ENCODE measurements at places on chromosomes 1 and 21.

GRCh38 chr21:35540950-35541638 lies 492.0 kb upstream of the RUNX1 start:
- DNase-seq, result no peak

GRCh38 chr1:91759076-91759475 lies 126.9 kb downstream of the TGFBR3 start:
- DNase-seq, result no peak

DNA sequence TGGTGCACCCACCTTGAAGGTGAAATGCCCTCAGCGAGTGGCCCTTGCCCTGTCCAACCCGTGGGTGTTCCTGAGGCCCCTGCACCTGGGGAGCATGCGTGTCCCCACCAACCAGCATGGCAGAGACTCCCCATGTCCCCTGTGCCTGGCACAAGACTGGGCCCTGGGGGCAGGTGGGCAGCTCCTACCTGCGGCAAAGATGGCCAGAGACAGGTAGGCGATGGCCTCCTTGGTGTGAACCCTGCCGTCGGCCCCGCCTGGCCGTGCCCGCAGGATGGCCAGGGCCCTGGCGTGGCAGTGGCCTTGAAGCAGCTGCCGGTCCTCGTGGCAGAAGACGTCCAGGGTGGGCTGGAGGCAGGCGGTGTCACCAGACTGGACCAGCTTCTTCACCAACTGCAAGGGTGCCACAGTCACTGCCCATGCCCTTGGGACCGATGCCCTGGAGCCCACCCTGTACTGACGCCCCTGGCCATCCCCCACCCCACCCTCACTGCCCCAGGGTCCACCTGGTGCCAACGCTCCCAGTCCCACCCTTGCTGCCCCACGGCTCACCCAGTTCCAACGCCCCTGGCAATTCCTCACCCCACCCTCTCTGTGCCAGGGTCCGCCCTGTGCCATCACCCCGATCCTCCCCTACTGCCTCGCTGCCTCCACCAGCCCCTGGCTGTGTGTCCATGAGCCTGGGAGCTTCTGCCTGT lies 15.7 kb downstream of the TTC34 start:
- DNase-seq, result no peak

GRCh38 chr1:208531003-208531750 lies 287.0 kb upstream of the PLXNA2 start:
- no peak for DNase-seq

DNA sequence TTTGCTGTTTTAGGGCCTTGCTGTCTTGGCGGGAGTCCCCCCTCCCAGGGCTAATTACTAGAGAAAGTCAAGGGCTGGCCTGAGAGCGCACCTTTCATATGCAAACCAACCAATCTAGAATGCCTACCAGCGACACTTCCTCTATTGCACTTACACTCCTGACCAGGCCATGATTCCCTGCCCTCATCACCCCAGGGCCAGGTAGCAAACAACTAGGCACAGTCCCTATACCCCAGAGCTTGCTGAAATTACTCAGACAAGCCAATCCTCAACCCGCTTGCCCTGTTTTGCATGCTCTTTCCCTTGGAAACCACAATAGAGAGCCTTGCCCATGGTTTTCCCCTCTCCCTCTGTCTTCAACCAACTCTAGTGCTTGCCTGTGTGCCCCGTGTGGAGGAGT lies 70.3 kb downstream of the URB2 start:
- no peak for DNase-seq

DNA sequence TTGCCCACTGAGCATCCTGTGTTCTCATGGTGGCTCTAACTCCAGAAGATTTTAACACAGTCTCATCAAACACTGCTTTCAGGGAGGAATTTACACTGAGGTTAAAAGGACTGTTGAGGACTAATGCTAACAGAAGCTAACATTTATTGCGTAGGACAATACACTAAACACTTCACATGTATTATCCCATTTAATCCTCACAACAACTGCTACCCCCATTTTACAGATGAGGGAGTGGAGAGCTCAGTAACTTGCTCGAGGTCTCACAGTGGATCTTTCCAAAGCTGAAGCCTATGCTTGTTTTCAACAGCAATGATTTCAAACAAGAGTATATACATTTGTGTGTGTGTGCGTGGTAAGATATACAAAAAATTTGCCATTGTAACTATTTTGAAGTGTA lies 13.9 kb downstream of the ATF3 start:
- DNase-seq, result no peak

DNA sequence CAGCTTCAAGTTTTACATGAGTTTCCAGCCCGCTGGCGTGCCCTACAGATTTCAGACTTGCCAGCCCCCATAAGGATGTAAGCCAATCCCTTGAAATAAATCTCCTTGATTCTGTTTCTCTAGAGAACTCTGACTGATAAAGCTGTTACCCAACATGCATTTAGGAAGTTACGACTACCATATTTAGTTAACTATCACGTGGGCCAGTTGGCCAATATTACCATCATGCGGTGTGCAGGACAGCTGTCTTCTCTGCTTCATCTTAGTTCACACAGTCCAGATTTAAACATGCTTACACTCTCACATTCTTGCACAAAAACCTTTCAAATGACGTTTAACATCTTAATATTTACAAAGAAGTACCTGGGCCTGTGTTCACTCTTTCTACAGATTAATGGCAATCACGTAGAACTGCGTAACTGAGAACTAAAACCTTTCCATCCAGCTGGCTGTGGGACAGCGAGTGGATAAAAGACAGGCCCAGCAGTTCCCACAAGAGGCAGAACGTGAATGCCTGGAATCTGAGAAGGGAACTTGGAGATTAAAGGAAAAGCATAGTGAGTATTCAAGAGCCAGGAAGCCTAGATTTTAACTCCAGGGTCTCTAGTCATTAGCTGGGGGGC lies 20.8 kb downstream of the FAM177B start:
- no peak for DNase-seq

GRCh38 chr1:201745023-201745422 lies 83.9 kb upstream of the IPO9 start:
- DNase-seq, result no peak

- no peak for DNase-seq
Observed at GRCh38 chr21:42361286-42361685, 5.0 kb downstream of the TFF1 start.

DNA sequence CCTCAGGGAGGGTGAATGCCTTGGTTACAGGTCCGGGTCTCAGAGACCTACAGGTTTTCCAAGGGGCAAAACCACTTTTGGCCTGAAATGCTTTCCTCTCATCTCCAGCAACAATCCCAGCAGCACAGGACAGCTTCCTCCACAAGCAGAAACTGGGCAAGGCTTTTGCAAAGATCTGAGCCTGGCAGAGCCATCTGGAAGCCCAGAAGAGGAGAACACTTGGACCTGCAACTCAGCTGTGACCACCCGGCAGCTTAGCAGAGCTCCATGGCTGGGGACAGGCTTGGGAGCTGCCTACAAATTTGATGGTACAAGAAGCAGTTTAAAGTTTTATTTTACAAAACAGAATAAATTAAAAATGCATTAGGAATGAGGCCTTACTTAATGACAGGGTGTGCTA lies 90.0 kb upstream of the KCND3 start:
- no peak for DNase-seq

GRCh38 chr1:29631361-29631760 lies 395.0 kb downstream of the PTPRU start:
- DNase-seq, result no peak

DNA sequence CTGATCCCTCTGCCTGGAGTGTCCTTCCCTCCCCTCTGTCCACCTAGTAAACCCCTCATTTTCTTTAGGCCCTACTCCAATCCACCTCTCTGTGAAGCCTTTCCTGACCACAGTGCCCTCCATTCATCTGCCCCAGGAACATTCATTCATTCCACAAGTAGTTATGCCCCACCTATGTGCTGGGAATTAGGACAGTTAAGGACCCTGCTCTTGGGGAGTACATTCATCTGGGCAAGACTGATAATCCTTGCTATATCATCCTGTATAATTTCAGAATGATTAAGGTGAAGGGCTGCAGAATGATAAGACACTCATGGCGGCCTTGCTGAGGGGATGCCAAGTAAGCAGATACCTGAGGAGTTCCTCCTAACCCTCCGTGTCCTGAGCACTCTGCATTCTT lies 10.3 kb upstream of the FAM20B start:
- no peak for DNase-seq

DNA sequence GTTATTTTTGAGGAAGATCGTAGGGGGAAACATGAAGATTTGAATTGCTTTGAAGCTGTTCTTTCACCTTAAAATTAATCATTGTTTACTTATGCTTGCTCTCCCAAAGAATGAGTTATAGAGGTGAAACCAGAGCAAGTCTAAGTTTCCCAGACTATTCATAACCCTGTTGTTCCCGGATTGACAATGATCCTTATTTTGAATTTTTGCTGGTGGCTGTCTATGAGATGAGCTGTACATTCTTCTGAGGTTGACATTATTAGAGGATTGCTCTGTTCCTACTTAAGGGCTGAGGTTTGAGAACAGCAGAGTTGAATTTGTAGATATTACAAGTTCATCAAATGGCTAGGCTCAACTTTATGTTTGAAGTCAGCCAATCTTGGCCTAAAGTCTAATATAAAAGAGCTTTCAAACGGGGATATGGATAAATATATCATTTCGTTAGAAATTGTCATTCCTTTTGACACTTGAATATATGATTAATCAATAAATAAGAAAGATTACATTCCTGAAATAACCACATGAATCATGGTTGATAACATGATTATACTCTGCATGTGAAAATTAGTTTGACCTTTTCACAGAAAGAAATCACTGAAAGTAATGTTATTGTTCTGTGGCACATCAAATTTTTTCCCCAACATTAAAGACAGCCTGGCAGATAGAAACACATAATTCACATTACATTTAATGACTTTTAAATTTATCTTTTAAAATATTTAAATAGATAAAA lies 19.1 kb upstream of the PDE4B start:
- DNase-seq, result no peak

GRCh38 chr1:38584448-38585355 lies 274.9 kb downstream of the RRAGC start:
- no peak for DNase-seq

- DNase-seq, result no peak
Observed at GRCh38 chr1:187985145-187985896, 1156.6 kb downstream of the PLA2G4A start.

GRCh38 chr1:25648681-25649440 lies 32.3 kb downstream of the MAN1C1 start:
- DNase-seq, result no peak

DNA sequence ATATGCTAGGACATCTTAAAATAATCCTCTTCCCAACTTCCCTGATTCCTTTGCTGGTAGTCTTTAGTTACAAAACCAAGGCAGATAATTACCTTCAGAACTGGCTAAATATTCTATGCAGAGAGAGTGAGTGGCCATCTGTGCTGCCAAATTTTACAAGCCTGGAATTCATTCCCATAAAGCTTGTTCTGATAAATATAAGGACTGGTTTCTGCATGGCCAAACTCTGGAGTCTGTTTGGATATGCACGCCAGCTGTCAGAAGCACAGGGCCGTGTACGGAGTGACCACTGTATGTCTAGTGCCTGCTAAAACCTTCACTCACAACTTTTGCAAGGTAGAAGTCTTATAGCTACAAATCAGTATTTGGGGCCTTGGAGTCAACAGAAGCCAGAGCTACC lies 66.5 kb upstream of the RAVER2 start:
- no peak for DNase-seq

- no peak for DNase-seq
Observed at GRCh38 chr1:90501281-90501680, 215.8 kb downstream of the BARHL2 start.

GRCh38 chr21:45867041-45867666 lies 114.4 kb upstream of the COL6A1 start:
- no peak for DNase-seq
